ENCODE measurements at places on chromosomes 12 and 14.

GRCh38 chr12:123860377-123860776, 98.3 kb downstream of the DNAH10 start:
- DNase-seq, result no peak

- no peak for DNase-seq
These were observed 79.1 kb upstream of the PTGDR start for GRCh38 chr14:52188381-52188780.

GRCh38 chr12:54007538-54008259, 1.1 kb upstream of the HOXC8 start:
- DNase-seq, result no peak

DNA sequence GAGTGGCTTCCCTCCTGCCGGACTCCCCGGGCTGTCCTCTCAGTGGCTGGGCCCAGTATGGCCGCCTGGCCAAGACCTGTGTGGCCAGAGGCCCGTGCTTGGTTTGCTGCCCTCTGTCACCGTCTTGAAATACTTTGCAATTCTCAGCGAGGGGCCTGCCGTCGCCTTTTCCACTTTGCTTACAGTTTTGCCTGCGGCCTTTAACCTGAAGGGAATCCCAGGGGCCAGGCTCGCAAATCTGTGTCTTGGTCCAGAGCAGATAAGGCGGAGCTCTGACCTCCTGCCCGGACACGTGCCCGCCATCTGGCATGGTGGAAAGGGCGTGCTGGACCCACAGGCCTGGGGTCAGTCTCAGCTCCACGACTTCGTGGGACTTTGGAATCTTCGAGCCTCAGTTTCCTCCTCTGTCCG, 10.9 kb upstream of the AMN start:
- no peak for DNase-seq

GRCh38 chr14:20632448-20632830, 9.1 kb downstream of the OR6S1 start:
- DNase-seq, result no peak

- peak; percentile 20 for DNase-seq
These were observed 14.2 kb downstream of the ESR2 start for GRCh38 chr14:64279704-64280668.

- no peak for DNase-seq
These were observed 119.4 kb downstream of the SAMD4A start for GRCh38 chr14:54686219-54686870.

DNA sequence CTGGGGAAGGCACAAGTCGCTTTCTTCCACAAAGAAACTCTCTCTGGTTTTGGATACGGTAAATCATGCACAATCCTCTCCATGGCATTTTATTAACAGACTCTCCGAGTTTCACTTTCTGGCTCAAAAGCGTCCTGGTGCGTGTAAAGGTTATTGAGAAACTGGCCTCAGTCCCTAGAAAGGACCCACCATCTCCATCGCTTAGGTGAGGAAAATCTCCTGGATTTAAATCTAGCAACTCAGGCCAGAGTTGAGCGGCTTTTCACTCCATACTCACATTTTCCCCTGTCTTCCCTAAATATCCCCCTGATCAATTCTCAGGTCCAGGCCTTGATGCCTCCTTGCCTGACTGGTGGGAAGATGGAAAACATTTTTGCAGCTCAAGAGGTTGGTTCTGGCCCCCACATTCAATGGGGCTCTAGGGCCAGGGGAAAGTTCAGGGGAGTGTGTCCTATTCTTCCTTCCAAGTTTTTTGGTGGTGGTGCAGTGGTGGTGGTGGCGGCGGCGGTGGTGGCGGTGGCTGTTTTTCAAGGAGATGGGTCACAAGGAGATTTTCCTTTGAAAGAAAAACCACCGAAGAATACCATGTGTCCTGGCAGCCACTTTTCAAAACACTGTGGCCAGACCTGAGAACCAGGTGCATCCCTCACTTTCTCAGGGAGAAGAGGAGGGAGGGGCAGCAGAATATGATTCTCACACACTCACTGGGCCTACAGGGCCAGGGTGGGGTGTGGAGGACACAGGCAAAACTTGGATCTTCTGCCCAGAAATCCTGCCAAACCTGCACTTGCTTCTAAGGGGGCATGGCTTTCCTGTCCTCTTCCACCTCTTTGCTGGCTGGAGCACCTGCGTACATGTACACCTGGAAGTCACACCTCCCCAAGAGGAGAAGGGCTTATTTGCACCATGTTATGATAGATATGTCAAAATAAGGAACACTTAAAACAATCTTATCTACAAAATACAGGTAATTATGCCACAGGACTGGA, 46.7 kb upstream of the PNMA1 start:
- no peak for DNase-seq

DNA sequence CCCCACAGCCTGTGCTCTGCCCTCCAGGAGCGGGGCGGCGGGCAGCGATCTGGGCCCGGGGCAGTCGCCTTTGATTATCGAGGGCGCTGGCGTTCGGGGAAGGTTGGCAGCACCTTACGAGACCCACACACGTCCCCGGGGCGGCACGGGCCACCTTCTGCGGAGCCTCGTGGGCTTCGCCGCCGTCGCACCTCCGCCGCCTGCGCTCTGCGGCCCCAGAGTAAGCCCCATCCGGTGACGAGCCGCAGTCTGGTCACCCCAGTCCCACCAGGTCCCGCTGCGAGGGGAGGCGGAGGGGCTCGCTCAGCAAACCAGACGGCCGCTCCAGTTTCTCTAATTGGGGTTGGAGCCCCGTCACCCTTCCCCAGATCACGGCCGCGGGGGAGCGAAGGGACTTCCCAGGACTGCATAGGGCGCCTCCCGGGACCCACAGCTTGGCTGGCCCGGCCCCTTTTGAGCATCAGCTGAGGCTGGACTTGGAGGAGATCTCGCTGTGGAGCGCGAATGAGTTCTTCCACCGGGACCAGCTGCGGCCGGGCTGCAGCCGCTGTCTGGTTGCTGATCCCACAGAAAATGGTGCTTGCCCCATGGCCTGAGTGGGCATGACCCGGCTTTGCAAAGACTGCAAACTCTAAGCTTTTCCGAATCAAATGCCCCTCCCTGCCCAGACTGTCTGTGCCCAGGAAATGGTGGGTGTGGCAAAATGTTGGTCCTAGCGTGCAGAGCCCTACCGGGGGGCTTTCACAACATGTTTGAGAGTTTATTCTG, 560 bp downstream of the LGALS3 start:
- peak; percentile 66 for DNase-seq

DNA sequence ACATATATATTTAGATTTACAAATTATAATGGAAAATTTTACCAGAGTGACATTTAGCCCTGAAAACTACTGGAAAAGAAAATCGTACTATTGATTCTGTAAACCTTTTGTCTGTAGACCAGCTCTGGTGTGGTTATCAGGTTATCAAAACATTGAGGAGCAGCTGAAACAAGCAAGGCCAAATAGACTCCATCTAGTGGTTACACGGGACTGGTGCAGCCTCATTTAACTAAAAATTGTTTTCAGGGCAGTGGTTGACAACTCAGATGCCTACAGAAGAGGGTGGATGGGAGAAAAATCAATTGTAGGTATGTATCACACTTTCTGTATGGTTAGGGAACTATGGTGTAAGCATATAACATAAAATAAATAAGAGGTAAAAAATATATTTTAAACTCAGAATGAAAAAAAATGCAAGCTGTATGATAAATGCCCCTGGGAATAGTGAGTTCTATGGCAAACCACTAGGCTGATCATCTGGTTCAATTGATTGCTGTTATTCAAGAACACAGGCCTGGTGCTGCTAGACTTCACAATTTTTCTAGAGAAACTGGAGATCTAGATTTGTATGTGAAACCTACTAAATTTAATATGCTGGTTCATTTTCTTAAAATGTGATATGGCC, 51.2 kb downstream of the ACSS3 start:
- DNase-seq, result peak; percentile 85

DNA sequence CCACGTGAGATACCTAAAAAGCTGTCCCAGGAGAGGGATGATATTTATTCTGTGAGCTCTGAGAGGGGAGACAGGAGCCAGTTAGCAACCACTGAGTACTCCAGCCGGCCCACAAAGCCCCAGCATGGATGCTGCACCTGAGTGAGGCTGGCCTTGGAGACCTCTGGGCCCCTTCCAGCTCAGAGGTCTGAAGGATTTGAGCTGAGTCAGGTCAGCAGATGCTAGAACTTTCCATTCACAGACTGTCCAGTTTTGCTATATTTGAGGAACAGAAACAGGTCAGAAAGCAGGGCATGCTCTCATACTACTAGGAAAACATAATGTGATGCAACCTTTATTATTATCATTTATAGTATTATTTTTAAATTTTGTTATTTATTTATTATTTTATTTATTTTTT, 15.0 kb upstream of the MAPKAPK5 start:
- no peak for DNase-seq

- peak; percentile 87 for DNase-seq
These were observed 709.3 kb downstream of the RPS29 start for GRCh38 chr14:48876806-48877340.

GRCh38 chr12:106493531-106493930, 89.3 kb upstream of the RFX4 start:
- DNase-seq, result peak; percentile 43

DNA sequence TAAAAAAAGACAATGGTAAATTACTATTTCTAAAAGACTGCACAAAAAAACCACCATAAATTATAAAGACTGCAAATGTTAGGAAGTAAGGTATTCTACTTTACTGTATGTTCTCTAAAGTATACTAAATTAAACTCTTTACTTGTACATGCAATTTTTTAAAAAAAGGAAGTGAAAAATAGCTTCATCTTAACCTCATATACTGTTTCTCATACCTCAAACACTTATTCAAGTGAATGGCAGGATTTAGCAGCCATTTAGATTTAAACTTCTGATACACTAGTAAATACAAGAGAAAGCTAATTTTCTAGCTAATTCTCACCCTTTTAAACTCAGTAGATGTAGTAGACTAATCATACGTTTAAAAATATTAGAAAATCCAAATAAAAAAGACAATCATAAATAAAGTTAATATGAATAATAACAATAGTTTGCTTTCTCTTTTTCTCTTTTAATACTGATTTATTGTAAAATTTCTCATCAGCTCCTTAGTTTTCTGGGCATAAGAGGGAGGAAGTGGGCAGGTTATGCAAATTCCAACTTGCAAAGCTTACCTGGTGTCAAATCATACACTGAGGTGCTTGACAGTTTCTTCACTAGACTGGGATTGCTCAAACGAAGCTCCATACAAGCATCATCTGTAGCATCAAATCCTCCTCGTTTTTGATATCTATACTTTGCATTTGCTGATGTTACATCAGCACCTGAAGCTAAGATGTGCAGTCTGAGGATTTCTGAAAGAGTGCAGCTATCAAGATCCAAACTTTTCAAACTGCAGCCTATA, 71.0 kb upstream of the CFL2 start:
- DNase-seq, result no peak

DNA sequence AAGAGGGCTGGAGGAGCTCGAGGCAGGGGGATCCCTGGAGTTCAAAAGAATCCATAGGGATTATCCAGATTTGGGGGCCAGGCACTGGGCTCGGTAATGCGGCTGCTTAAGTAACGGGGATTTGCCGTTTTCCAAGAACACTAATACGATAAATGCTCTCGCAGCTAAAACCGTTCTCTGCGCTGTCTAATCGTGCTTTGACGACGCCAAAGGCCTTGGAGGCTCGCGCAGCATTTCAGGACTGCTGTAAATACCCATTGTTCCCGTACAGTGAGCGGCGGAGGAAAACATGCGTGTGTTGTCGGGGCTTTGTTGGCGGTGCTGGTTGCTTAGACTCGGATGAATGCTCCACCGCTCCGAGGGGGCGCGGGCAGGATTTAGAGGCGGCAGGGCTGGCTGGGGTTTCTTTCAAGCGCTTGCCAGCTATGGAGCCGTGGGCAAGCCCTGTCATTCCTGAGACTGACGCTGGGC, 26.2 kb downstream of the DIO3 start:
- no peak for DNase-seq

DNA sequence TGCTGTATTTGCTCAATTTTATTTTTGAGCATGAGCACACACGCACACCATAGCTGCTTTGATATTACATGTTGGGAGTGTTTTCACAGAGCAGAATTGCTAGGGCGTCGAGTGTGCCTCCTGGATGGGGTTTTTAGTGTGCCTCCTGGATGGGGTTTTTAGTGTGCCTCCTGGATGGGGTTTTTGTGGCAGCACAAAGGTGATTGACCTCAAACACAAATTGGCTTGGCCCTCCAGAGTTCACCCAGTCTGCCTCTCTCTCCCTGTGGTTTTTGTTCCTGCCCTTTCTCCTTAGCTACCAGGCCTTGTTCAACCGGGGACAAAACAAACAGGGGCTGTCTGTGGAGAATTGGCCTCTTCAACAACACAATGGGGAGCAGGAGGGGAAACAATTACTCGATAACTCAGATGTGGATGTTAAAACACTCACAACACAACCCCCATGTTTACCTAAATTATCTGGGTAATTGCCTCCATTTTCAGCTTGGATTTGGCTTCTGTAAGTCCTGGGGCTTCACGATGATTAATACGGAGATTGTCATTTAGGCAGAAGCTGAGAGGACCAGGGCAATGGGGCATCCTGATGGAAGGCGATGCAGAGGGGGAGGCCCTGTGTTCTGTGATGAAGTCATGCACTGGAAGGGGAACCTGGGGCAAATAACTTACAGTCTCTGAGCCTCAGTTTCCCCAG, 26.9 kb downstream of the TBX3 start:
- peak; percentile 81 for DNase-seq

DNA sequence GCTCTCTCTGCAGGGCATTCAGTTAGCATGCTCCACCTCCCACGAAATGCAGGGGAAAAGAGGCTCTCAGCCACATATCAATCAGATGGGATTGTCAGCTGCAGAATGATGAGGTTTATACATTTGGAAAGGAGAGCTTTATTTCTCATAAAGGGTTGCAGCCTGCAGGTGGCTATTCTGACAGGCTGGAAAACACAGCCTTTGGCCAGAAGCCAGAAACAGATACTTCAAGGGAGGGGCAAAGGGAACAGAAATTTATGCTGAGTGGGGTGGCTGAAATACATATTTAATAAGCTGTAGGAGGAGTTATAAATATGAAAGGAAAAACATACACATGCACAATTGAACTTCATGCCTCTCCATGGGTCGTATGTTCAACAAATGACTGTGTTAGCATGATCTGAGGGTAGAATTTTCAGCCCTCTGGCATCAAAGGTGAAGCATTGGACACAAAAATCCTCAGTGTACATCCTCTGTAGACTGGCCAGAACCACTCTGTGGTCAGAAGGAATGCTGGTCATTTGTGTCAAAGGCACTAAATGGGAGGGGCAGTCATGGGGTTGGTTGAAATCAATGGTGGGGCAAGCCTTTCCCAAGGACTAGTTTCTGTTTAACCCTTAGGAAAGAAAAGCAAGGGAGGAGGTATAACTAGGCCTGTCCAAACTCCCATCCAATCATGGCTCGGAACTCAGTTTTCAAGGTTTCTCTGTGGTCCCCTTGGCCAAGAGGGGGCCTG, 62.4 kb downstream of the TMX1 start:
- peak; percentile 81 for DNase-seq

GRCh38 chr12:121839993-121840761, 18.5 kb downstream of the HPD start:
- no peak for DNase-seq
